ENCODE measurements at places on chromosomes 3 and 15. TPM values are rescaled to one million over a fixed set of nuclear protein-coding genes. Genes with fewer than 3 reads are reported as not detected.

TMC3 gene
- not detected for total RNA-seq

- DNase-seq: no peak
These were observed 66.4 kb downstream of the RFTN1 start for GRCh38 chr3:16447135-16447534.

- no peak for DNase-seq
These were observed 269.4 kb upstream of the ZPLD1 start for GRCh38 chr3:102165367-102165766.

GRCh38 chr3:58375254-58375653, 42.6 kb downstream of the PXK start:
- DNase-seq: no peak

CNOT10 gene
- total RNA-seq: 10.5 TPM

DNA sequence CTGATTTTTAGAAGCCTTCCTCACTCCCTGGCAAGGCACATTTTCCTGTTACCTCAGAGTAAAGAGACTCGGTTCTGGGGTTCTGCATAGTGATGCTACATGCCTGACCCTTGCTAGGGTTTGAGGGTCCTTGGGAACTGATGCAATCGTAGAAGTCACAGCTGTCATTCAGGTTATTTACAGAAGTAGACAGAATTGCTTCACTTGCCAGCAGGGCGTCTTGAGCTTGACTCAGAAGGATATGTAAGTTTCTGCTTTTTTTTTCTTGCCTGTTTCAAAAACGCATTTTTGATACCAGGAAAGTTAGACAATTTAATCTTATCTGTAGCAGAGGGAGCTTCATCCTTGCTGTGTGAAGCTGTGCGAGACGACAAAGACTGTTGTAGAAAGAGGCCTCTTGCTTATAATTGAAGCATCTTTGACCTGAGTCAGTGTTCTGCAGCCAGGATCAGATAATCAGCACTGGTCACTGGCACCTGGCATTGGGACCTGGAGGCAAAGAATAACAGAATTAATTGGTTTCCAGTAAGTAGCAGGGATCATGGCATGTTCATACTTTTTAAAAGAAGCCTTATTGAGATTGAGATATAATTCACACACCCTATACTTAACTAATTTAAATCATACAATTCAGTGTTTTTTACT, 24.8 kb downstream of the CACNA1D start:
- no peak for DNase-seq

EPHA6 gene
- not detected for total RNA-seq

DNA sequence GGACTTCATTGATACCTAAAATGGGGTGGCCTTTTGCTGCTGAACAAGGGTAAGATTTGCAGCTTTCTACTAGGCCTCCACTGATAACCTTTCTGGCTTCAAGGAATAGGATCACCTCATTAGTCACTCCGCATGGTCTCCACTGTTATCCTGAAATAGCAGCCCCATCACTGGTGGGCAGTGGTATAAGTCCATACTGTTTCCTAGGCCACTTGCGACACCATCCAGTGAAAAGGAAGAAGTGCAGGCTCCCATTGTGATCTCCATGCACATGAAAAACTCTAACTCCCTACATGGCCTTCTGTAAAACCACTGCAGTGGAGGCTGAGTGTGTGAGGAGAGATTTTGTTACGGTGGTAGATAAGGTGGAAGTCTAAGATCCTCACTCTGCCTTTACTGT, 1455.9 kb downstream of the SI start:
- DNase-seq: no peak

DNA sequence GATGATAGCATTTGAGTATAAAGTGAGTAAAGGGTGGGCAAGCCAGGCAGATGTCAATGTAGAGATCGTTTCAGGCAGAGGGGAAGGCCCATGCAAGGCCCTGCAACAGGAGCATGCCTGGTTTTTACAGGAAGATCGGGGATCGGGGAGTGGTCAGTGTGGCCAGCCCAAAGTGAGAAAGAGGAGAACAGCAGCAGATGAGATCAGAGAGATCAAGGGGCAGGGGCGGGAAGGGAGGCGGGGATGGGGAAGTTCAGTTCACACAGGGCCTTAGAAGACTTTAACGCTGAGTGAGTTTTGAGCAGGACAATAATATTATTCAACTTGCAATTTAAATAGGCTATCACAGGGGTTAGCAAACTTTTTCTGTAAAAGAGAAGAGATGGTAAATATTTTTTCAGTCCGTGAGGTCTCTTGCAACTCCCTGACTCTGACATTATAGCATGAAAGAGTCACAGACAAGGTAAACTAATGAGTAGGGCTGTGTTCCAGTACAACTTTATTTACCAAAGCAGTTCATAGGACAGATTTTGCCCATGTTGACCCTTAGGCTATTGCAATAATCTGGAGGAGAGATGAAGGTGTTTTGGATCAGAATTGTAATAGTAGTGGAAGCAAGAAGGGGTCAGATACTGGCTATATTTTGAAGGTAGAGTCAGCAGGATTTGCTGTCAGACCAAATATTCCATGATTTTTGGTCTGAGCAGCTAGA, 12.4 kb upstream of the CD47 start:
- DNase-seq: peak; percentile 52

DNA sequence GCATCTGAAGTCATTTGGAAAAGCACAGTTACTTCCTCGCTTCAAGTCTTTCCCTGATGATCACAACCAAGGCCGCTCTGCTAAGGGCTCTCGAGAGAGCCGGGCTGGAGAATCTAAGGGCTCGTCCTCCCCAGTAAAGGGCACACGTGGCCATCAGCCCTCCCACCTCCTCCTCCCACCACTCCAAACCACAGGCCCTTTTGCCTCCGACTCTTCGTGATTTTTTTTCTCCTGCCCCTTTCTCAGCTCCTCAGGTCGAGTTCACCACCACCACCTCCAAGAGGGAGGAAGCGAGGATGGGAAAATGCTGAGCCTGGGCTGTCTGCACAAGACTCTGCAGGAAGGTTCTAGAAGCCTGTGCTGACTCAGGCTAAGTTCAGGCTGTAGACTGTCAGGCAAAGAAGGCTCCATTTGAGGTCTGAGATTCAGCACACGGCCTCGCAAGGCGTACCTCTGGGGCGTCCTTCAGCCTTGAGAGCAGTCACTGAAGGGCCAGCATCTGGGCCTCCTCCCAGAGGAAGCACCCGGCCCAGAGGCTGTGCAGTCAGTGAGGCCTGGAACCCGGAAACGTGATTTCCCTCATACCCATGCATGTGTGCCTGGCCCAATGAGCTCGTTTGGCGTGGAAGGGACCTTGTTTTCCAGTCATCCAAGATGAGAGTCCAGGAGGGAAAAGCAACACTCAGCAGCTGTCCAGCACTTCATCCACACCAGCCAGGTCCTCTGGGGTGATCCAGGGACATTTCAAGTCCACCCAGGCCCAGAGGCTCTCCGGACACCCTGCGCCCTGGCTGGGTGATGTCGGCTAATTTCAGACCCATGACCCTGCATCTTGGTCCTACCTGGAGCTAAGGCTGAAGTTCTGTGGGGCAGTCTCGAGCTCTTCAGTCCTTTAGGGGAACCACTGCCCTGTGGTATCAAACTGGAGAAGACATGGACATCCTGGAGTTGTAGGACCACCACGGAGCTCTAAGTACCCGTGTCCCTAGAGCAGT, 196.8 kb downstream of the XXYLT1 start:
- DNase-seq: no peak

DNA sequence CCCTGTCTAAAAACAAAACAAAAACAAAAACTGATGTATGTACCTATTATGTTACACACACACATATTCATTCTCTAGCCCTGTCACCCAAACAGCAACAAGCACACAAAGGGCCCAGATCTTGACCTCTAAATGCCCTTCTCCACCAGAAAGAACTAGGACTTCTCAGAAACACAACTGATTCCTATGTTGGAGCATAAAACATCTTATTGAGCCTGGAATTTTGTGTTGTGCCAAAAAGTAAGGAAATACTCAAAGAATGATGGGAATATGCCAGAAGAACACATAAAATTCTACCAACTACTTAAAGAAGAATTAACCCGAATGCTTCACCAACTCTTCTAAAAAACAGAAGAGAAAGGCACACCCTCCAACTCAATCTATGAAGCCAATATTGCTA, 66.7 kb upstream of the OCA2 start:
- DNase-seq: no peak

GRCh38 chr15:68299436-68299835, 21.9 kb downstream of the FEM1B start:
- peak; percentile 42 for DNase-seq

DNA sequence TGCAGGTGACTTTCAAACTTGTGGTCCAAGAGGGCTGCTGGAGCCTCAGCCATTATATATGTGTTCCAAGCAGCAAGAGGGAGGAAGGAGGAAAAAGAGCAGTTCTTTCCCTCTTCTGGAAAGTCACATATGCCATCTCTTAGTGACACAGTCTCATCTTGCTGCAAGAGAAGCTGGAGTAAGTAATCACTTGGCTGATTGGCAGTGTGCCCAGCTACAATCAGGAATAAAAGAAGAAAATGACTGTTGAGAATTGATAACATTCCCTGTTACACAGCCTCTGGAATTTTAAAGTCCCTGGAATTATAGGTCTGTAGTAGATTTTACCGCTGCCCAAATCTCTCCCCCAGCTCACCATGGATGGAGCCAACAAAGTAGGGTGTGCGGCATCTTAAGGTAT, 31.4 kb upstream of the LYZL4 start:
- DNase-seq: no peak

IL17RE gene
- total RNA-seq: 2.5 TPM

MYO1E gene
- 81.4 TPM for total RNA-seq

DNA sequence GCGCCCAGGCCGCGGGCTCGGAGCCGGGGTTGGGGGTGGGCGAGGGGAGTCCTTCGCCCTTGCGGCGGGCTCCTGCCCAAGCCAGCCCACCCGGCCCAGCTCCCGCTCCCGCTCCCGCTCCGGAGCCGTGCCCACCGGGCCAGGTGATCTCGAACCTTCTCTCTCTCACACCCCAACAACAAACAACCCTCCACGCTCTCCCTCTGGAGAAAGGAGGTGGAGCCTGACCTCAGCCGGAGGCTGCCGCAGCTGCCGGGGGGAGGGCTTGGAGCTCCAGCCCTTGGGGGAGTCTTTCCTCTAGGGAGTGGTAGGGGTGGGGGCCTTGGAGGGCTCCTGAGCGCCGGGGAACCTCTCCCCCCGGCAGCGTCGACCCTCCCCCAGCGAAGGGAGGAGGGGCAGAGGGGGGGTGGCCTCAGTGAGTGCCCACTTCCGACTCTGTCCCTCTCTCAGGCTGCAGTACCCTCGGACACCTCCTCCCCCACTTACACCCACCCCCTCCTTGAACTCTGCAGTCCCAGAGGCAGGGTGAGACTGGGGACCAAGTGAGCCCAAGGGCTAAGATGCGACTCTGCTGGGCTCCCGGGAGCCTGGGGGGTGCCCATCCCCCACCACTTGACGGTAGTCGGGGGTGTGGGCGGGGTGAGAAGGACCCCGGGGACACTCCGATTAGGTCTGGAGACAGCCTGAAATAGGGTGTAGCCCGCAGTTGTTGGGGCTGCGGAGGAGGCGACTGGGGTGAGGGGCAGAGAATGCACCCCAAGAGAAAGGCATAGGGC, 4.4 kb upstream of the BAHD1 start:
- no peak for DNase-seq

GRCh38 chr3:48270306-48270705, 29.4 kb downstream of the ZNF589 start:
- DNase-seq: no peak

ANKUB1 gene
- not detected for total RNA-seq

DNA sequence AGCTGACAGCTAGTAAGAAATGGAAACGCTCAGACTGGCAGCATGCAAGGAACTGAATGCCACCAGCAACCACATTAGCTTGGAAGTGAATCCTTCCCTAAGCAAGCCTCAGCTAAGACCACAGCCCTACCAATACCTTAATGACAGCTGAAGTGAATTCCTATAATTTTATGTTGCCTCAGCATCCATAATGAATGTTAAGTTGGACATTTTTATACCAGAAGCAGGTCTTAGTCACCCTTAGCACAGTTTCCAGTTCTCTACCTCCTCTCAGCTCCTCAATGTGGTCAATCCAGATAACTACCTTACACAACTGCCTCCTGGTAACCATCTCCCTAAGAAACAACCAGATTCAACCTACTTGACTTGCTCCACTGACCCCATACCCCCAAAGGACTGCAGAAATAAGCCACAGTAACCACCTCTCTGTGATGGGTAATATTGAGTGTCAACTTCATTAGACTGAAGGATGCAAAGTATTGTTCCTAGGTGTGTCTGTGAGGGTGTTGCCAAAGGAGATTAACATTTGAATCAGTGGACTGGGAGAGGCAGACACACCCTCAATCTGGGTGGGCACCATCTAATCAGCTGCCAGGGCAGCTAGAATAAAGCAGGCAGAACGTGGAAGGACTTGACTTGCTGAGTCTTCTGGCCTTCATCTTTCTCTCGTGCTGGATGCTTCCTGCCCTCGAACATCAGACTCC, 33.5 kb downstream of the NEDD4 start:
- DNase-seq: no peak

DNA sequence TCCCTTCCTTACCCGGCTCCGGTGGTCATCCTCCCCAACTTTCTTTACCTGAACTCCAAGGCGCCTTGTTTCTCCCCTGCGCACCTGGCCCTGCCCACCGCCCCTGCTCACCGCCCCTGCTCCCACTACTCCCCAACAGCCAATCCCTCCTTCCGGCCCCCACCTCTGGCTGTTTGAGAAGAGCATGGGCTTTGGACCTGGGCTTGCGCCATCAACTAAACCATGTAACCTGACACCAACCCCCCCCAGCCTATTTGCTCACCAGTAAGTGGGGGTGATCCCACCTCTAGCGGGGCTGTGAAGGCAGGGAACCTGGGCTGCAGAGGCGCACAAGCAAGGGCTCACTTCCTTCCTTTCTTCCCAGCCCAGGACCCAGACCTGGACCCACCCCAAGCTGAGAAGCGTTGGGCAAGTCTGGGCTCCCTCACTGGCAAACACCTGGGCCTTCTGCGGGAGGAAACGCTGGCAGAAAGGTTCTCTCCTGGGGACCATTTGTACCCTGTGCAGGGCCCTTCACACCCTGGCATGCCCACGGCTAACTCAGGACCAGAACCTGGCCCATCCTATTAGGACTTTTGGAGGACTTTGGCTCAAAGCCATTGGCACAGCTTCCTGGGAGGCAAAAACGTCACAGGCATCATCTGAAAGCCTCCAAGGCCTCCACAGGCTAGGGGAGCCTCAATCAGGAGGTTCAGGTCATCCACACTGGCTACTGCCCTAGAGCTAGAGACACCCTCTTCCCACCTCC, at the start of gene PLXNB1:
Gene PLXNB1 (minus strand): TSS at position 127 of the 748 bp plus-strand sequence. CDS start 5,475 bp downstream, outside the sequence.
- peak; percentile 95 for DNase-seq

- no peak for DNase-seq
These were observed 136.9 kb upstream of the TOPAZ1 start for GRCh38 chr3:44104668-44105321.

SLC28A2 gene
- 0.15 TPM for total RNA-seq

GRCh38 chr3:16350597-16351318, 85.7 kb downstream of the OXNAD1 start:
- no peak for DNase-seq

DNA sequence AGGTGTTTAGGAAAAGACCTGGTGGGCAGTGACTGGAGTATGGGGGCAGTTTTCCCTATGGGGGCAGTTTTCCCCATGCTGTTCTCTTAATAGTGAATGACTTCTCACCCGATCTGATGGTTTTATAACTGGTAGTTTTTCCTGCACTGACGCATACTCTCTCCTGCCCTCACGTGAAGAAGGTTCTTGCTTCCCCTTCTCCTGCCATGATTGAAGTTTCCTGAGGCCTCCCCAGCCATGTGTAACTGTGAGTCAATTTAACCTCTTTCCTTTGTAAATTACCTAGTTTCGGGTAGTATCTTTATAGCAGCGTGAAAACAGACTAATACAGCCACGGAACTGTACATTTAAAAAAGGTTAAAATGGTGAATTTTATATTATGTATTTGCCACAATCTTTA, 25.0 kb upstream of the CHRNB4 start:
- DNase-seq: no peak
